ENCODE measurements at places on chromosomes 7 and 10. TPM values are rescaled to one million over a fixed set of nuclear protein-coding genes. Genes with fewer than 3 reads are reported as not detected.

DNA sequence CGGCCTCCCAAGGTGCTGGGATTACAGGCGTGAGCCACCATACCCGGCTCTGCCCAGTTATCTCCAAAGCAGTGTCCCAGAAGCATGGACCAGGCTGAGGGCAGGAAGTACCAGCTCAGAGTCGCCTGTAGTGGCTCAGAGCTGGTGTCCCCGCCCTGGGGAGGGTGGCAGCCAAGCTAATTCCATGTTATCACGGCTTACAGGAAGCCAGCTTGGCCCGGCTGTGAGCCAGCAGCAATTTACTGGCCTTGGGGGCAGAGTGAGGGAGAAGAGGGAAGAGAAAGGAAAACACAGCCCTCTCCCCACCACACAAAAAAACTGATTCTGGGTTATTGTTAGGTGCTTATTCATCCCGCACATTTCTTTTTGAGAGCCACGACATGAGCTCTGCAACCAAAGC lies 88.1 kb downstream of the HIP1 start:
- DNase-seq: no peak

- DNase-seq: no peak
Measured at GRCh38 chr7:7323352-7323751, 141.0 kb downstream of the C1GALT1 start.

DNA sequence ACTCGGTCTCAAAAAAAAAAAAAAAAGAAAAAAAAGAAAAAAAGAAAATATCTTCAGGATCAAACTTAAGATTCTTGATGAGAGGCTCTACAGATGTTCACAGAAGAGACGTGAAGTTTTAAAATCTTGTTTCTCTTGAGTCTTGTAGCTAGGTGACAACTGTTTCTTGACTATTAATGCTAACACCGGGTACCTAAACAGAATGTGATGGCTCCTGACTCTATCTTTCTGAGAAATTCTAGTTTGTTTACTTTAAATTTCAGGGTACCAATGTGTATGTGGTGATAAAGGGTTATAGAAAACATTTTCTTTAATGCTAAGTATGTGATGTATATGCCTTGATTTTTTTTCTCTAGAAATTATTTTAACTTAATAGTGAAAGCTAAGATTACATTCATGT lies 61.0 kb downstream of the DAGLB start:
- no peak for DNase-seq

DNA sequence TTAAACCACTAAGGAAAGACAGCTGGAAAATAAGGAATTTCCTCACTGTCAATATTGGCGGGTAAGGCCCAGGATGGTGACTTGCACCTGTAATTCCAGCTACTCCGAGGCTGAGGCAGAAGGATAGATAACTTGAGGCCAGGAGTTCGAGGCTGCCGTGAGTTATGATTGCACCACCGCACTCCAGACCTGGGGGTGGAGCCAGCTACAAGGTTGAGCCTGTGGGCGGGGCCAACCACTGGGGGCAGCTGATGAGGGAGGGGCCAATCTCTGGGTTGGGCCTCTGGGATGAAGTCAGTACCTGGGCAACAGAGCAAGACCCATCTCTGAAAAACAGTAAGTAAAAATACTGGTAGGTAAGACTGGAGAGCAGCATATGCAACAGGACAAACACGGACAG lies 80.1 kb upstream of the ADO start:
- DNase-seq: peak; percentile 55

DNA sequence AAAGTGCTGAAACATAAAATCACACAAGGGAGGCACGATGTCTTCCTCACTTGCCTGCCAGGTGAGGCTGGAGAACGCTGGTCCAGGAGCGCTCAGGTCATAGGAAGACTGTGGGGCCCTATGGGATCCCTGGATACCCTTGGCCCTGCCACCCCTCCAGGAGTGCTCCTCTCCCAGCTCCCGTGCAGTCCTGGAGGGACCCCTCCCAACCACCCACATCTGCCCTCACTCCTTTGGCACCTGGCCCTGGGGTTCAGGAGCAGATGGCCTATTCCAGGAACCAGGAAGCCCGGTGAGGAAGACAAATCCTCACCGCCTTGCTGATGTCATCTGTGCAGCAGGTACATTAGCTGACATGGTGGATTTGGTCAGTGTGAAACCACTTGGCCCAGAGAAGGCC lies 3.7 kb upstream of the CXCL12 start:
- peak; percentile 9 for DNase-seq

DNA sequence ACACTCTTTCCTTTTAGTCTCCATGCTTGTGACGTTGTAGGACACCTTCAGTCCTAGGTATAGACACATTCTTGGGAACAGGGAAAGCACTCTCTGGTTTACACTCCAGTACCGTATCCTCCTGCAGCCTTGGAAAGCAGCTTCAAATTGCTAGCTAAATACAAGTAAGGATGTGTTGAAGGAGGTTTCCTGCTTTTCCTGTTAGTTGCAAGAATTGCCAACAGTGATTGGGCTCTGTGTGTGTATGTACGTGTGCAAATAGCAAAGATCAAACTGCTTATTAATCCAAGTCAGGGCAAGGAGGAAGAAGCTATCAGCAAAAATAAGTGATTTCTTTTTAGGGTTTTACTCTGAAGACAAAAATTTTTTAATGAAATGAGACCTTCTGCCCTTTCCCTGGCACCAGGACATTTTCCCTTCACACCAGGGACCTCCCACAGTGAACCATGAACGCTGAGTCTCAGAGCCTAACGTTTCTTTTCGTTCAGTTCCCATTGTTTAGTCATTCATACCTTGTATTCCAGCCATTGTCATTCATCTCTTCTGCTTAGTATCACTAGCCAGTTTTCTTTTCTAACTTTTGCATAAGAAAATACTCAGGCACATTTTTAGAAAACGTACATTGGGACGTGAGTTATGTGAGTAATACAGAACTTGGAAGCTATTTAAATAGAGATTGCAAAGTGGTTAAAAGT lies 36.9 kb upstream of the AUTS2 start:
- no peak for DNase-seq

GRCh38 chr10:127243490-127244272 lies 47.3 kb upstream of the INSYN2A start:
- DNase-seq: no peak

GRCh38 chr10:73865107-73865458 lies 9.3 kb downstream of the CAMK2G start:
- no peak for DNase-seq

GRCh38 chr7:18200266-18200665 lies 172.6 kb upstream of the PRPS1L1 start:
- no peak for DNase-seq

DNA sequence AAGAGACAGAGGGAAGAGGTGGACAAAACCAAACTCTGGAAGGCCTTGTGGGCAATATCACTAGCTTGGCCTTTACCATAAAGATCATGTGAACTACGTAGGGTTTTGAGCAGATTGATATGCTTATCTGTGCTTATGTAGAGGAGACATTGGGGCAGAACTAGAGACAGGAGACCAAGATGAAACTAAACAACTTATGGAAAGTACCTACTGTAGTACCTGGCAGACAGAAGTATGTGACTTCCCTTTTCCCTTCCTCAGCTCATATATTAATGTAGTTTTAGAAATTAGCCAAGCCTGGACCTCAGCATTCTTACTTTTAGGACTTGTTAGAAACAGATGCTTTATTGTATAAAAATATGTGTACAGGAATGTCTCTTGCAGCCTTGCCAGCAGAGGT lies 14.0 kb upstream of the IL6 start:
- no peak for DNase-seq

GRCh38 chr10:117134306-117135025 lies 3.6 kb downstream of the VAX1 start:
- no peak for DNase-seq

DNA sequence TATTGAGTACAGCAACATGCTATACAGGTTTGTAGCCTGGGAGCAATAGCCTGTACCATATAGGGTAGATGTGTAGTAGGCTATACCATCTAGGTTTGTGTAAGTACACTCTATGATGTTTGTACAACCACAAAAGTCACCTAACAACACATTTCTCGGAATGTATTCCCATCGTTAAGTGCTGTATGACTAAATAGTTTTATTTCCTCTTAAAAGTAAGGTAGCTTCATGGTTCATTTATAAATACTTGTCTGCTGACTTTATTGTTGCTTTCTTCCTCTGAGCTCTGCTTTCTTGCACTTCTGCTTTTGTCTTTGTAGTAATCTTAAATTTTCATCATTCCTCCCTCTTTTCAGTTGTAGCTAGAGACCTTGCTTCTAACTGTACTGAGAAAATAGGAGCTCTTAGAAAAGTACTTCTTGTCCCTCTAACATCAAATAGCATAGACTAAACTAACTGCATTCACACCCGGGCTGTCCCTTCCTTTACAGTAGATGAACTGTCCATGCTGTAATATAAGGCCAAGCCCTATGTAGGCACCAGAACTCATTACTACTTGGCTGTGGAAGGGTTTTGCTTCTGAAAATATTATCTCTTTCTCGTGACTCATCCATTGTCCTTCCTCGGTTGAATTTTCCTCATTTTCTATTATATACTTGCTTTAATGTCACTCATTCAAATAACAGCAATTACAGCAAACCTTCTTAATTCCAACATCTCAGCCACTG lies 55.4 kb upstream of the FAM3C start:
- DNase-seq: no peak

DNA sequence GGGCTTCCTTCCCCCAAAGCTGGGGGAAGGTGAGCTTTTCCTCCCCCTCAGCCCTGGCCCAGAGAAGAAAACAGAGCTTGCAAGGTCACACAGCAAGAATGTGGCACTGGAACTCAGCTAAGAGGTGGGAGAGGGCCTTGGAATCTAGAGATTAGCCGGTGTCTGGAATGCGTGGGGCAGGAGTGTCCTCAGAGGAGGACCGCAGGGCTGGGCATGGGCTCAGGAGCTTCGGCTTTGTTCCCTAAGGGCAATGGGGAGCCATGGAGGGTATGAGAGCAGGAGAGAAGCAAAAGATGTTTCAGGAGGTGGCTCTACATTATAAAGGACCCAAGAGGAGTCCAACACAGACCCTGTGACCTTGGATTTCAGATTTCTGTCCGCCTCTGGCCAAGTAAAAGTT lies 127.2 kb upstream of the TNRC18 start:
- DNase-seq: no peak

- DNase-seq: no peak
Measured at GRCh38 chr7:159022238-159022993, 122.3 kb downstream of the VIPR2 start.

GRCh38 chr10:35127289-35127891 lies 744 bp downstream of the CREM start:
- DNase-seq: peak; percentile 85

DNA sequence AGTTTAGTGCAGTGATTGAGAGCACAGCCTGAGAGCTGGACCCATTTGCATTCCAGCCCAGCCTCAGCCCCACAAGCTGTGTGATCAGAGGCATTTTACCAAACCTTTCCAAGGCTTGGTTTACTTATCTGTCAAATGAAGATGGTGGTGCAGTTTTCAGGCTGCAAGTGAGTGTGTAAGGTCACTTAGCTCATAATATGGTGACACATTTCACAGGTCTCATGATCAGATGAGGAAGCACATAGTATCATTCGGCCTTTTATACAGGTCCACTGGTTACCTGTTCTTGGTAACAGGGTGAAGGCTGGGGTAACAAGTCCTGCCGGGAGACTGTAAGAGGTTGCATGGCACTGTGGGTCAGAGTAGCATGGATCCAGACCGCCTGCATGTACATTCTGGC lies 371.7 kb downstream of the LRMDA start:
- no peak for DNase-seq

DNA sequence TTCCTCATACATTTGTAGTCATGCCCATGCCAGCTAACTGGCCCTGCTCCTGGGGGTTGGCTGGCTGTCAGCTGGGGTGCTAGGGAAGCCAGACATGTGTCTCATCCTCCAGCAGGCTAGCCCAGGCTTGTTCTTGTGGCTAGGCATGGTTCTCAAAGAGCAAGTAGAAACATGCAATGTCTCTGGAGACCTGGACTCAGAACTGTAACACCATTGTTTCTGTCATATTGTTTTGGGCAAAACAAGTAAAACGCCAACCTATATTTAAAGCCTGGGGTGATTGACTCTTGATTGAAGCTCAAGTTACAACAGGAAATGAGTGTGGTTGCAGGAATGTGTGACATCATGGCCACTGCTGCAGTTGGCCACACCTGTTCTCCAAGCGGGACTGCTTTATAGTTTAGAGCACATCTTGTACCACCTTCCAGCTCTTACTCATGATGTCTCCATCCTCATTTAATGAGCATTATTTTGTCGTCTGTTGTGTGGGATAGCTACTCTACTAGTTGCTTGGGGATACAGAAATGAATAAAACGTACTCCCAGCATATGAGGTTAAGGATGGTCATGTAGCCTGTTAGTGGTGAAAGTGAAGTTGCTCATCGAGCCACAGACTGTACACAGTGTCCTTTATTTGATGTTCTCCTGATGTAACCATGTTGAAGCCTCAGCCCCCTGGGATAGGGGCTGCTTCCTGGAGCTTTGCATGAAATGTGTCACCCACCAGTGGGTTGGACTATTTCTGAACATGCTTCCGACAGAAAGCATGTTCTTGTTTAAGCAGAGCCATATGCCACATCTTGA lies 168.4 kb downstream of the SORCS3 start:
- no peak for DNase-seq

GRCh38 chr7:130114374-130114773 lies 44.0 kb downstream of the KLHDC10 start:
- no peak for DNase-seq

DNA sequence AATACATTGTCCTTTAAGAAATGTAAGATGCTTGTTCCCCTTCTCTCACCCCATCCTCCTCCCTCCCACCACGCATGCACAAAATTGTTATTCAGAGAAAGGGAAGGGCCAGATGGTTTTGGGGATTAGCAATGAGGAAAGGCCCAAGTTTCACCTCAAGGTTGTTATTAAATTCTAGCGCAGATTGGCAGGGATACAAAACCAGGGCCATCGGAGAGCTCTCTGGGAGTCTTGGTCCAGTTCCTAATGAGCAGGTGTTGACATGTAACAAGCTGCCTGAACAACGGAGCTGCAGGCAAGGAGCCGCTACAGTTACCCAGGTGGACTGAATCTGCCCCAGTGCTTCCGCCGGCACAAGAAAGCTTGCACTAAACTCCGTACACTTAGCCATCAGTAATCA lies 9.7 kb upstream of the ANK3 start:
- no peak for DNase-seq

UFSP1 gene
- total RNA-seq: 1.9 TPM

ASAH2 gene
- total RNA-seq: 2.0 TPM

CNNM1 gene
- 0.16 TPM for total RNA-seq

OPN1SW gene
- total RNA-seq: not detected

PHYHIPL gene
- not detected for total RNA-seq

Data from Right ventricle myocardium inferior (tissue), 1 donor.